ENCODE measurements at places on chromosomes 2 and 18. TPM values are rescaled to one million over a fixed set of nuclear protein-coding genes. Genes with fewer than 3 reads are reported as not detected.

- H3K27me3 ChIP-seq = no peaks in the 10 kb centered on the region
- peaks cover 44% of the 10 kb centered on the region for H3K4me1 ChIP-seq
- peak; percentile 62 for DNase-seq
- no peaks in the 10 kb centered on the region for H3K36me3 ChIP-seq
Measured at GRCh38 chr2:218877891-218878290, 2.8 kb upstream of the WNT10A start.

- peak overlapping the region; percentile 6 for H3K27ac ChIP-seq
- no peak overlapping the region for H3K4me3 ChIP-seq
- no peaks in the 10 kb centered on the region for H3K36me3 ChIP-seq
- H3K27me3 ChIP-seq = peaks cover 5% of the 10 kb centered on the region
- peak; percentile 68 for DNase-seq
Measured at GRCh38 chr2:74740741-74741431, 86.8 kb downstream of the SEMA4F start.

GRCh38 chr2:118903551-118904479 lies 38.2 kb upstream of the MARCO start:
- no peak overlapping the region for H3K27ac ChIP-seq
- H3K4me3 ChIP-seq = no peak overlapping the region
- no peaks in the 10 kb centered on the region for H3K27me3 ChIP-seq
- DNase-seq = no peak
- no peaks in the 10 kb centered on the region for H3K4me1 ChIP-seq
- no peaks in the 10 kb centered on the region for H3K36me3 ChIP-seq

Gene ICOS
- total RNA-seq = not detected

DNA sequence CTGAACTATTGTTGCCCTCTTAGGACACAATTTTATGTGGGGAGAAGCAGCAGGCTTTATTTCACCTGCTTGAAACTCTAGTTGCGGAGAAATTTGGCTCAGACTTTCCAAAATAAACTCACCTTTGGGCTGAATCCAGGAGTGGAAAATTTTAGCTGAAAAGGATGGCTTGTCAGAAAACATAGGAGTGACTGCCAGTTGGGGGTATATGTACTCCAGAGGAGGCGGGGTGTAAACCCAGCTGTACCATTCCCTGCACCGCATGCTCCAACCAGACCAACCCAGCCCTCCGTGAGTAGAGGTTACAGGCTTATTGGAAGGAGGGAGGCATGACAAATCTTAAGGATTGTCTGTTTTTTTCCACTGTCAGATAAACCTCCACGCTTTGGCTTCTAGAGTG lies 53.8 kb downstream of the PRKCE start:
- no peaks in the 10 kb centered on the region for H3K27me3 ChIP-seq
- no peaks in the 10 kb centered on the region for H3K4me1 ChIP-seq
- DNase-seq = no peak
- H3K27ac ChIP-seq = no peak overlapping the region

GRCh38 chr18:3199942-3200645 lies 19.7 kb downstream of the MYOM1 start:
- no peak for DNase-seq
- H3K4me1 ChIP-seq = no peaks in the 10 kb centered on the region
- no peak overlapping the region for H3K27ac ChIP-seq

Gene RPRD1A
- 37.0 TPM for total RNA-seq

- DNase-seq = peak; percentile 57
- H3K36me3 ChIP-seq = no peaks in the 10 kb centered on the region
- H3K27ac ChIP-seq = peak overlapping the region; percentile 72
Measured at GRCh38 chr2:127106457-127106990, 430 bp downstream of the BIN1 start.

Gene KCNG3
- total RNA-seq = 0.03 TPM

DNA sequence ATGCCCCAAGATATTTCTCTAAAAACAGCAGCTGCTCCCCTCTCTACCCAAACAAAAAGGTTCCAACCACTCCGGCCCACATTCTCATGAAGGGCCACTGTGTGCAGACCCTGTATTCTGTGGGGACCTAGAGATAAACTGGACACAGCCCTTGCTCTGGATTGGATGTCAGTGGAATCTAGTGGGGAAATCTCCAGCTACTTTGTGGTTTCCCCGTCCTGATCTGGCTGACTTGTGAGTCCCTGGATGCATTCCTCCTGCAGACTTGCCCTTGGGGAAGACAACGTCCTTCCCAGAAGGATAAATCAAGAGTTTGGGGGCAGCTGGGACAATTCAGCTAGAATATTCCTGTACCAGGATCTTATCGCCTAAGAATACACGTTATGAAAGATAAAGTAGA lies 151.1 kb downstream of the FSHR start:
- no peaks in the 10 kb centered on the region for H3K4me1 ChIP-seq
- H3K27me3 ChIP-seq = no peaks in the 10 kb centered on the region
- no peak overlapping the region for H3K27ac ChIP-seq
- H3K4me3 ChIP-seq = no peak overlapping the region

DNA sequence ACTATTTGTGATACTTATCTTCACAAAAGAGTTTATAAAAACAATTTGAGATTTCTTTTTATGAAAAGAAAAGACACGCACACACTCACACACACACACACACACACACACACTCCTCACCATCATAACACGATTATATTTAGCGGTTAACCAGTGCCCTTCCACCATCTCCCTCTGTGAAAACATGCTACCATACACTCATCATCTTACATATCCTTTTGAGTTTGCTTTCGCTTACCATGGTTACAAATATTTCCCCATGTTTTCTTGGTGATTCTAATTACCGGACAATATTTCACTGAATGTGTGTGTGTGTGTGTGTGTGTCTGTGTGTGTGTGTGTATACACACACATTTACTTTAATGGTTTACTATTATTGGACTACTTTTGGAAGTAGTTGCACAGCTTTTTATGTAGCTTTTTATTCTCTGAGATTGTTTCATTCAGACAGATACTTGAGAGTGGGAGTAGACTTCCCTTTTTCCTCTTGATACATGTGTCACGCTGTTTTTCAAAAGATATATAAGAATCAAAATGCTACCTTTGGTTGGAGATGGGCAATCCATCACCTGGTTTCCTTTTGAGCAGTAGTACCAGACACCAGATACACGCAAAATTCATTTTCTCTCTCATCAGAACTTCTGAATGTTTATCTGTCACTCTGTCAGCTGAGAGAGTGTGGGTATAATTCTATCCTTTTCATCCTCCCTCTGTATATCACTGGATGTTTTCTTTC lies 138.1 kb downstream of the SETBP1 start:
- no peaks in the 10 kb centered on the region for H3K36me3 ChIP-seq
- H3K4me1 ChIP-seq = no peaks in the 10 kb centered on the region
- H3K27ac ChIP-seq = no peak overlapping the region

Gene CREG2
- total RNA-seq = 0.04 TPM

- no peaks in the 10 kb centered on the region for H3K36me3 ChIP-seq
- H3K4me3 ChIP-seq = no peak overlapping the region
- no peaks in the 10 kb centered on the region for H3K4me1 ChIP-seq
Measured at GRCh38 chr18:37630334-37630733, 64.7 kb upstream of the CELF4 start.

All from SJCRH30 (cell line).